PC-9 (cell line): ENCODE measurements at places on chromosomes 16 and 17.

GRCh38 chr17:42289611-42290181, 1.4 kb downstream of the STAT5A start:
- no peak for DNase-seq

- no peak for DNase-seq
Observed at GRCh38 chr17:31328160-31328535, 6.7 kb upstream of the EVI2A start.

- DNase-seq = no peak
Observed at GRCh38 chr16:50666658-50667496, 14.2 kb downstream of the SNX20 start.

GRCh38 chr17:77753246-77753645, 205.3 kb upstream of the TNRC6C start:
- no peak for DNase-seq

DNA sequence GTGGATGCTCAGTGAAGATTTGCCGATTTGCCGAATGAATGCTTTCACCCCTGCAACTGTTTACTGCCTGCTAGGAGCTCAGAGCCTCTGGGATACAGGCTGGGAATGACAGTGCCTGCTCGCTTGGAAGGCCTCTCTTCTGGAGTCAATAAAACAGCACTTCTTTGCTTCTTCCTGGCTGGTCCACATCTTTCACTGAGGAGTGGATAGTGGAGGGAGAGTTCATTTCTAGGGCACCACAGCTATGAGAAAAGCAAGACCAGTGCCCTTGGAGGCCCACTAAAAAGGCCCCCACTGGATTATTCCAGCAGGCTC, 3.1 kb upstream of the USP7 start:
- no peak for DNase-seq

GRCh38 chr17:38357486-38358123, 6.0 kb downstream of the SOCS7 start:
- no peak for DNase-seq

DNA sequence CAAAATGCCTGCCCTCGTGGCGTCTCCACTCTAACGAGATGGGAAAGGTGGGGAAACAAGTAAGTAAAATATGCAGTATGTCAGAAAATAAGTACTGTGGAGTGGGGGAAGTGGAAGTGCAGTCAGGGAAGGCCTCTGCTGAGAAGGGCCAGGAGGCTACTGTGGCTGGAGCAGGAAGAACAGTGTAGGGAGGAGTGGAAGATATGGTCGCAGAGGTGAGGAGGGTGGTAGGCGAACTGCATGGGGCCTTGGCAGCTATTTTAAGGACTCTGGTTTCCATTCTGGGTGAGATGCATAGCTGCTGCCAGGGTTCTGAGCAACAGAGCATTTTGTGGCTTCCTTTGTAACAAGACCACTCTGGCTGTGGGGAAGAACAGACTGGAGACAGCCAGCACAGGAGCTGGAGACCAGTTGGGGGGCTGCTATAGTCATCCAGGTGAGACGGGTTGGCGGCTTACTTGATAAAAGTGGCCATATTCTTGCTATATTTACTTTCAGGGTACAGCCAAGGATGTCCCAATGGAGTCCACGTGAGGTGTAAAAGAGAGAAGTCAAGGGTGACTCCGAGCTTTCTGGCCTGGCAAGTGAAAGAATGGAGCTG, 42.6 kb downstream of the CYTH1 start:
- no peak for DNase-seq

DNA sequence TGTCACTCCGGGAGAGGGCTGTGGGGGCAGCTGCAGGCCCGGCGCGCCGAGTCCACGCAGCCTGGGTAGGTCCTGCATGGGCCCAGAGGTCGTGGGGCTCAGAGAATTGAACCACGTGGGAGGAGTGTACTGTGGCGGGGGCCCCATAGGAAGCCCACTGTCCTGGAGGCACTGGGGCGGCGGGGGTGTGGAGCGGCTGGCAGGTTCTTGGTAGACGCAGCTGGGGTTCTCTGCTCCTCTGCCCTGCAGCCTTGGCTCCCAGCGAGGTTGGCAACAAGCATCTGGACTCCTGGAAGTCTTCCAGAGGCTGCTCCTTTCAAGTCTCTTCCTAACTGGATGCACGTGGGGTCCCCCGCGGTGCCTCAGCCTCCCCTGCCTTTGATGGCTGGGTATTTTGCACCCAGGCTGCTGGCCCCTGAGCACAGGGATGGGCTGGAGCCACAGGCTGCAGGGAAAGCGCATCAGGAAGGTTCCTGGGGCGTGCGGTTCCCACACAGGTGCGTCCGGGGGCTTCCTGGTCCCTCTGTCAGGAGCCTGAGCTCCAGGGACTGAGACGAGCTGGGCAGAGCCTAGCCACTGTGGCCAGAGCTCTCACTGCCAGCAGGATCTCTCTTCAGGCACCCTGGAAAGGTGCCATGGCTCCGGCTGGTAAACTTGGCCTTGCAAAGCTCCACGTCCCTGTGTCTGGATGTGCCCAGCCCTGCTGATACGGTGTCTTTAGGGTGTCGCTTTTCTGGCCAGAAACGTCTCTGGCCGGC, 9.3 kb downstream of the KCTD5 start:
- DNase-seq = no peak

DNA sequence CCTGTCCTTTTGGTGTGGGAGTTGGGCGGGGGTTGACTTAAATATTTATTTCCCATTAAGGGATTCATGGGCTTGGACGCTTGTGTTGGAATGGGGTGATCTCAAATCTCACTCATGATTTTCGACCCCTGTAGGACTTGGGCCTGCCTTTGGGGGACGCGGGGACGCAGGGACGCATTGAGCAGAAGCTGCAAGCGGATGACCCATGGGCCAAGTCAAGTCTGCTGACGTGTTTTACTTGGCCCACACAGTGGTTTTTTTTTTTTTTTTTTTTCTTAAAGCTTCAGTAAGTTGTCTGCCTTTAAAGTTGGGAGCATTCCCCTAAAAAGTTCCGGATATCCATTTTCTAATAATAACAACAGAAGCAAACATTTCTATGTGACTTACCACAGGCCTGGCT, 28.9 kb downstream of the CMIP start:
- DNase-seq = no peak

GRCh38 chr17:5078106-5079028, at the start of gene ZFP3:
Gene ZFP3, plus strand, starts transcription at chr17:5078467. Its CDS starts 13,038 bp downstream, at chr17:5091505.
- DNase-seq = peak; percentile 58

DNA sequence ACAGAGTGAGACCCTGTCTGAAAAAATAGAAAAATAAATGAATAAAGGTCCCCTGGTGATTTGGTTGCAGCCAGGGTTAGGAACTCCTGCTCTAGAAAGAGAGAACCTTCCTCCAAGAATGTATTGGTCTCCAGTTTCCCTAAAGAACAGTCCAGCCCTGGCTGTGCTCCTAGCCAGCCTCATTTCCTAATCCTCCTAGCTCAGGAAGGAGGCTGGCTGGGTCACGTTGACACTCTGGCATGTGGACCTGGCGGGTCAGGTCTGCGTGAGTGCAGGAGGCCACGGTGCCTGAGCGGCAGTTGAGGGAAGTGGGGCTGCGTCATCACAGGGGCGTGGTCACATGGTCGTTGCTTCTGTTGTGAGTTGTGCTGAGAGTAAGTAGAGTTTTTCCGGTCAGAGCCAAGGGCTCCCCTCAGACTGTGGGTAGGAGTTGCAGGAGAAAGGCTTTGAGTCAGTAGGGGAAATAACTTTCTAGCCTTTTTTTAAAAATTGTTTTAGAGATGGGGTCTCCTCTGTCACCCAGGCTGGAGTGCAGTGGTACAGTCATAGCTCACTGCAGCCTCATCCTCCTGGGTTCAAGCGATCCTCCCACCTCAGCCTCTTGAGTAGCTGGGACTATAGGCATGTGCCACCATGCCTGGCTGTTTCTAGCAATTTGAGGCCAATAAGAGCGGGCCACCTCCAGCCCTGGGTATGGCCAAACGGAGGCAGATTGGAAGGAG, 194.0 kb upstream of the CIBAR2 start:
- DNase-seq = peak; percentile 88

DNA sequence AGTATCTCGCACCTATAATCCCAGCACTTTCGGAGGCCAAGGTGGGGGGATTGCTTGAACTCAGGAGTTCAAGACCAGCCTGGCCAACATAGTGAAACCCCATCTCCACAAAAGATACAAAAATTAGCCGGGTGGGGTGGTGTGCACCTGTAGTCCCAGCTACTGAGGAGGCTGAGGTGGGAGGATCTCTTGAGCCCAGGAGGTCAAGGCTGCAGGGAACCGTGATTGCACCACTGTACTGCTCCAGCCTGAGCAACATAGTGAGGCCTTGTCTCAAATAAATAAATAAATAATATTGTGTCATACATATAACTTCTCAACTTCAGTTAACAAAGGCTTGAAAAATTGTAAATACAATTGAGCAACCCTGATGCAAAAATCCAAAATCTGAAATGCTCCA, 8.2 kb downstream of the AMFR start:
- DNase-seq = no peak
